ENCODE measurements at places on chromosomes 5 and 9.
A peak's percentile ranks its signal among the peaks of the same experiment; 100 is the strongest.

- DNase-seq: no peak
These were observed 677.1 kb upstream of the CHD1 start for GRCh38 chr5:99605904-99606303.

DNA sequence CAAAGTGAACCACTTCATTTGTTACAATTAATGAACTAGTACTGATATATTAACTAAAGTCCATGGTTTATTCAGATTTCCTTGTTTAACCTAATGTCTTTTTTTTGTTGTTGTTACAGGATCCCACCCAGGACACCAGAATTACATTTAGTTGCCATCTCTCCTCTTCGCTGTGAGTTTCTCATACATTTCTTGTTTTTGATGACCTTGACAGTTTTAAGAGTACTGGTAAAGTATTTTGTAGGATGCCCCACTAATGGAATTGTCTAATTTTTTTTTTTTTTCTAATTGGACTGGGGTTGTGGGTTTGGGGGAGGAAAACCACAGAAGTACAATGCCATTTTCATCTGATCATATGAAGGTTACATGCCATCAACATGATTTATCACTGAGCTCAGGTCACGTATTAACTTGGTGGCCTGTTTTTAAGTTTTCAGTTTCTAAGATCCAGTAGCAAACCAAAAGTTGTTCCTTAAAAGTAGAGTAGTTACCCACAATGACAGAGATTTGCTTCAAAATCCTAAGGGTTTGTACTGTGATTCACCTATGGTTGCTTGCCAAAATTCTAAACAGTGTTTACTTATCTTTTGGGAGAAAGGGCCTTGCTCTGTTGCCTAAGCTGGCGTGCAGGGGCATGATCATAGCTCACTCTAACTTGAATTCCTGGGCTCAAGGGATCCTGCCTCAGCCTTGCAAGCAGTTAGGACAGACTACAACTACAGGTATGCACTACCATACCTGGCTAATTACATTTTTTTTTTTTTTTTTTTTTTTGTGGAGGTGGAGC is 4.5 kb upstream of the OTULIN start:
- no peak for DNase-seq

DNA sequence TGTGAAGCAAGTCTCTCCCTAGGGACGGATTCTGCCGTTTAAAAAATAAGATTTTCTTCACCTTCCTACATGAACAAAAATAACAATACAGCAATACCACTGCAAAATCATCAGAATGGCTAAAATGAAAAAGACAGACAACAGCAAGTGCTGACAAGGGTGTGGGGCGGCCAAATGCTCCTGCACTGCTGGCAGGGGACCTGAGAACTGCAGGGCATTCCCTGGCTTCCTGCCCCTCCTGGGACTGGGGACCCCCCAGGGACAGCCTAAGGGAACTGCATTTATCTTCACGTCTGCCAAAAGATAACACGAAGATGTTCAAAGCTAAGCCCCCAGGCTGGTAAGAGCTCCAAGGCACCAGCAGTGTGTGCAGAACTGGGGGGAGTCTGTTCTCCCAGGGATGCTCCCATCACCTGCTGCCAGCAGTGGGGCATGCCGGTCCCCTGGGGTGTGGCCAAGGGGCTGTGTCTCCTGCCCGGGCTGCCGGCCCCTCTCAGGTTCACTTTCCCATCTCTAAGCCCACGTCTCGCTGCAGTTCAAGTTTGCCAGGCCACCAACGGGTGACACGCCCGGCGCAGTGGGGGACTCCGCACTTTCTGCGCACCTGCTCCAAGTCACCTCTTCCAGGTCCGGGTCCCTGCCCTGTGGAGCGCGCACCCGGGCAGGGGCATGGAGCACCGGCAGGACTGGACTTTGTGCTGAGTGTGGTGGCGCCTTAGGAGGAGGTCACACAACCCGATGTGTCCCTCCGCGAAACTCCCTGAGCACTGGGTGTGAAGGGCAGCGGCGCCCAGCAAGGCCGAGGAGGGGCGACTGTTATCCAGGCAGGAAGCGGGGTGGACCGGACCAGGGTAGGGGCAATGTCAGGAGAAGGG is 4.5 kb upstream of the EGFL7 start:
- DNase-seq: no peak

- DNase-seq: peak; percentile 3
These were observed 84.1 kb downstream of the ERBIN start for GRCh38 chr5:66010476-66010875.

GRCh38 chr9:22079873-22080341 is 70.8 kb upstream of the CDKN2B start:
- DNase-seq: peak; percentile 73

GRCh38 chr5:398475-399295 is 44.3 kb upstream of the EXOC3 start:
- DNase-seq: no peak

DNA sequence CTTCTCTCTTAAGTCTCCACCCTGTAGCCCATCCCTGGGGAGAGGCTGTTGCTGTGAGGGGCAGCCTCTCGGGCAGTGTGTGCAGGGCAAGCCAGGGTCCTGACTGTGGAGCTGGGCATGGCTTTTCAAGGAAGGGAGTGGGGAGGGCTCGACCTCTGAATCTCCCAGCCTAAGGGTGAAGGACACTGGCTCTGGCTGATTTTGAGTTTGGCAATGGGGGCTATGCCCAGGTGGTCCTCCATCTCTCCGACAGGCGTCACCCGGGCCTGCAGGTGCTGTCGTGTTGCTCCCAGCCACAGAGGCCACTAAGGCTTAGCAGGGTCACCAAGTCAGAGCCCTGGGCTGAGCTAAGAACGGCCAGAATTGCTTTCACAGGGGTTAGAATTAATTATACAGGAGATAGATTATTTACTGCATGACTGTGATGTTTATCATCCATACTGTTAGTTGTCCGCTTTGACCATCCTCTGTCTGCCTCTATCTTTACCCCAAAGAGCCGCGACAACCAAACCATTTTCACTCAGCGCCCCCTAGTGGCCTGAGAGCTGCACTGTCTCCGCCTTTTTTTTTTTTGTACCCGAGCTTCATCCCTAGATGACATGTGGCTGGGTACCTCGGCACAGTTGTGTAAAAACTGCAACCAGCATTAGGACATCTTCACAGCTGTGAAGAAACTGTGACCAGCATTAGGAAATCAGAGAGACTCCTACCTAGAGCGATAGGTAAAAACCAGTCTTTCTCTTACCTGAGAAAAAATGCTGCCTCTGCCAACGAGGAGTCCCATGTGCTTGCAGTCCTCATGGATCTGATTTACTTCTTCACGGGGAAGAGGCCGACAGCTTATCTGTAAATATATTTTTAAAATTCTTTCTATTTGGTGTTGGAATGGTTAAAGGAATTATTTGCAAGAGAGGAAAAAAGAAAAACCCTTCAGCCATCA is 44.5 kb downstream of the AGXT2 start:
- DNase-seq: peak; percentile 72

GRCh38 chr9:115158661-115159481 is 40.9 kb upstream of the TNC start:
- no peak for DNase-seq

- no peak for DNase-seq
These were observed 16.6 kb downstream of the ENC1 start for GRCh38 chr5:74623748-74624408.

GRCh38 chr9:120413121-120414048 is 166.6 kb downstream of the CDK5RAP2 start:
- DNase-seq: no peak

DNA sequence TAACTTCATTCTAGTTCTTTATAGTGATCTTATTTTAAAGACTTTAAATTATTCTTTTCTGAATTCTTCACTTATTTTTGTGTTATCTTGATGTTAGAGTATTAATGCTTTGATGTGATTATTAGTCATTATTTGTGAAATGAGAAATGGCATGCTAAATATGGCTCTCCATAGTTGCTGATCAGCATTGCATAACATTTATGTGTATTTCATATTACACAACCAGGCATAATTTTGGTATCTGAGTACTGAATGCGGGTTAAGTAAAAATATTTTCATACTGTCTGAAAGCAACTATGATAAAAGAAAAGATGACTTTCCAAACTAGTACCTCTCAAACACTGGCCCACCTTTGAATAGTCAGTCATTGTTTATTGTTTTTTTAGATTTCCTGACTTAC is 41.1 kb upstream of the CCNH start:
- no peak for DNase-seq

- DNase-seq: no peak
These were observed 169.4 kb upstream of the CCNH start for GRCh38 chr5:87582149-87582548.

- no peak for DNase-seq
These were observed 104.6 kb upstream of the LRRTM2 start for GRCh38 chr5:138979684-138980280.

- DNase-seq: peak; percentile 46
These were observed 822 bp downstream of the DENND4C start for GRCh38 chr9:19231126-19231903.

DNA sequence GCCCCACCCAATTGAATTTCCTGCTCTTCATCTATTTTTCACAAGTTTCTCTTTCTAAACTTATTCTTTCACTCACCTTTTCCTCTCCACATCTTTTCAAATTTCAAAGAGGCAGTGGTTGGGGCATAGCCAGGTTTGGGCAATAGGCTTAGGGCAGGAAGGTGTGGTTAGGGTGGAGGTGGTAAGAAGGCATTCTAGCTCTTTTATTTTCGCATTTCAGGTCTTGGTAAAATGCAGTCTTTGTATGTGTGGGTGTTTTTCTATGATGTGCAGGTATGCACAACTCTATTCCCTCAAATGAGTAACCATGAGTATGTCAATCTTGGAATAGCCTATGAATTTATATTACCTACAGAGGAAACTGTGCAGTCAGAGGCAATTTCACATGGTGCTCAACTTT is 129.8 kb upstream of the IFNE start:
- no peak for DNase-seq

DNA sequence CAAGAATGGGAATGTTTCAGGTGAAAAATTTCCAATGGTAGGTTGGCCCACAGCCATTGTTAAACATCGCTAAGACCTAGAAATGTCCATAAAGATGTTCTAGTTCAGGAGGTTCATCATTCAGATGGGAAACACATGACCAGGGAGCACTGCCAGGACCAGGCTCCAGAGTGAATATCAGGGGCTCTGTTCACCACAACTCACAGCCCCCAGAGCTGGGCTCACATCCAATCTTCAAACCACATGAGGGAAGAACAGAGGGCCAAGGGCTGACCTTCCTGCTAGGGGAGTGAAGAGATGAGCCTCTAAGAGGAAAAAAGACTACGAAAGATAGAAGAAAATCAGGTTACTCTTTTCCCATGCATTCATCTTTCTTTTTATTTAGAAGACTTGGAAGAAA is 205.8 kb downstream of the SEMA5A start:
- DNase-seq: no peak

- no peak for DNase-seq
These were observed 183.9 kb downstream of the LRRC70 start for GRCh38 chr5:62762503-62762902.

DNA sequence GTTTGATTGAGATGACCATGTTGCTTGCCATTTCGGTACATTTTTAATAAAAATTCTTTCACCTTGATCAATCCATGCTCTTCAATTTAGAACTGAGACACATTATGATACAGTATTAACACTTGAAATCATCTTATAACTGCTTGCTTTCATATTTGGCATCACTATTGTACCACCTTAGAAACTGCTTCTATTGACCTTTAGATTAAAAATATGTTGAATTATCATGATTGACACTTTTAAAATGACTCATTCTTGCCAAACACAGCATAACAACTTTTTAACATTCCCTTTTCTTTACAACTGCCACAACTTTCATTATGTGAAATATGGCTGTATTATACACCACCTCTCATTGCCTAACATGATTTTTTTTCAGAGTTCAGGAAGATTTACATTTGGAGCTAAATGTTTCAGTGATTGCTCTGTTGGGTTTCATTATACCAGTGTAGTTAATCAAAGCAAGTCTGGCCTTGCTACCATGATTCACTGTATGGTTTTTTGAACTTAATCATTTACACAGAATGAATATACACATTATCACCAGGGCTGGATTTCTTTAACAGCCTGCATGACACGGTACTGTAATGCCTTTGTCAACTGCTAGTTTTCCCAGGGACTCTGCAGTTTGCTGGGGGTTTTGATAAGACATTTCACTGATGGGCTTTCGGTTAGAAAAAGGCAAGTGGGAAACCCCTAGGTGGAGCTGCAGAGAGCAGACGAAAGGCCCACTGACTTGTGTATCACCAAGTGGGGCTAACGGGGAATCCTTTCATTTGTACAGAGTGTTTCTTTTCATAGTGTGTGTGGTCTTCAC is 93.6 kb upstream of the TLE4 start:
- DNase-seq: no peak

DNA sequence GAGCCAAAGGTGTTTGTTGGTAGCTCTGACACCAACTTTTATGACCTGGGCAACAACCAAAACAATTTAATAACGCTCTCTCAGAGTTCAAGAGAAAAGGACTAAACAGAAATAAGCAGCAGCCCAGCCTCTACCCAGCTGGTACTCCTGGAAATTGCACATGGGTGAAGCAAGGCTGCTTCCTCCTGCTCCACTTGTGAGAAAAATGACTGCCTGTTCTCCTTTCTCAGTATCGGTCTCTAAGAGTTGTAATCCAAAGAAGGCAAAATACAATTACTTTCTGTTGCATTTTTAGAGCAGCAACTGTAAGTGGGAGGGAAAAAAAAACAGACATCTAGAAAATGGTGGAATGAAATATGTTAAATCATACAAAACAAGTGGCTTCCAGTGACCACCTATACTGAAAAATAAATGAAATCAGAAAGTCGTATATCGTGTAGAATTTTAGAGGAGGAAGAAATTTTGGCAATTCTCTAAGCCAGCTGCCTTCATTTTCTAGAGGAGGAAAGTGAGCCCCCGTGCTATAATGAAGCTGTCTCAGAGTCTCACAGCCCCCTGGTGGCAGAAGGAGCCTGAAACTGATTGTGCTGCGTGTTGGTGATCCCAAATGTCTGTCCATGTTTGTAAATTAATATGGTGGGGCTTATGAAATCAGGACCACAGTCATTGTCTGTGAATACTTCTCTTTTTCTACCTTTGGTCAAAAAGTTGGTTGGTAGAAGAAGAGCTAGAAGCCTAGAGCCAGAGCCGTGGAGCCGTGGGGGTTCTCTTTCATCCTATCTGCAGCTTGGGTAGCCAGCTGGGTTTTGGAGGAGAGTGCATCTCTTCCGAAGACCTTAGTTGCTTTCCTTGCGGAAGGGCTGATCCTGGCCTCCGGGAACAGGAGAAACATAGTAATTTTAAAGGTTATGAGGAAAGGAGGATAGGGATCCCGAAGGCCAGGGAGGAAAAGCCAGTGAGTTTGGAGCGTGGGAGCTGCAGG is 139.9 kb downstream of the PIP5K1B start:
- peak; percentile 79 for DNase-seq

DNA sequence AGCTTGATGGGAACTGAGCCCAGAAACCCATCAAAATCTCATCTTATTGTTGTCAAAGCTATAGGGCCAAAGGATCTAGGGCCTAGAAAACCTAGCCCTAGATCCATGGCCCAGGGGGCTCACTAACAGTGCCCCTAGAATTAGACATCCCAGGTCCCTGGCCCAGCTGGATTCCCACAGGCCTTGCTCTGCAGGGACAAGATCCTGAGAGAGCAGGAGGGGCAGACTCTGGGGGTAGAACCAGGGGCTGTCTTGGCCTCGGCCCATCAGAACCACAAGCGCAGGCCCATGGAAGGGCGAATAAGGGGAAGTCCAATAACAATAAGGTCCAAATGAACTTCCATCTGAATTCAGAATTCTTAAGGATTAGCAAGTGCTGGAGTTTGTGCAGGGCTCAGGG is 69.6 kb downstream of the IL6ST start:
- no peak for DNase-seq

GRCh38 chr9:109190151-109190550 is 23.1 kb upstream of the FRRS1L start:
- DNase-seq: no peak
